H4 (cell line): ENCODE measurements at places on chromosomes 13 and 19.

GRCh38 chr19:7547159-7547558 lies 11.6 kb downstream of the PNPLA6 start:
- DNase-seq: no peak

DNA sequence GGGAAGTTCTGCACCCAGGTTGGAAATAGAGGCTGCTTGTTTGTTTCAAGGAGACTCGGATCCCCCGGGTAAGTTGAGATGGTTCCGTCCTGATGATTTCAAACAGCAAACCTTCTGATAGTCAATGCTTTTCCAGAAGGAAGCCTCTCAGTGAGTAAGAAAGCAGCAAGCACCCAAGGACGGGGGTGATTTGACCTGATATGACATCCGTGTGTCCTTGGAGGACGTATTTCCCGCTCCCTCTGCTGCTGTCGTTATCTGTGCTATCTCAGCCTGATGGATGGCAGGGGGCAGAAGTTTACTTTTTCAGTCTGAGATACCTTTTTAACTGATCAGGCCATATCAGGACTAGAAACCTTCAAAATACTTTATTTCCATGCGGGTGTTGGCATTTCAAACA lies 5.7 kb upstream of the GGACT start:
- no peak for DNase-seq

GRCh38 chr19:1147934-1148549 lies 26.0 kb downstream of the SBNO2 start:
- DNase-seq: no peak

GRCh38 chr13:32036126-32036695 lies 4.6 kb downstream of the FRY start:
- no peak for DNase-seq

- no peak for DNase-seq
Observed at GRCh38 chr19:4456476-4456842, 1.1 kb downstream of the UBXN6 start.

DNA sequence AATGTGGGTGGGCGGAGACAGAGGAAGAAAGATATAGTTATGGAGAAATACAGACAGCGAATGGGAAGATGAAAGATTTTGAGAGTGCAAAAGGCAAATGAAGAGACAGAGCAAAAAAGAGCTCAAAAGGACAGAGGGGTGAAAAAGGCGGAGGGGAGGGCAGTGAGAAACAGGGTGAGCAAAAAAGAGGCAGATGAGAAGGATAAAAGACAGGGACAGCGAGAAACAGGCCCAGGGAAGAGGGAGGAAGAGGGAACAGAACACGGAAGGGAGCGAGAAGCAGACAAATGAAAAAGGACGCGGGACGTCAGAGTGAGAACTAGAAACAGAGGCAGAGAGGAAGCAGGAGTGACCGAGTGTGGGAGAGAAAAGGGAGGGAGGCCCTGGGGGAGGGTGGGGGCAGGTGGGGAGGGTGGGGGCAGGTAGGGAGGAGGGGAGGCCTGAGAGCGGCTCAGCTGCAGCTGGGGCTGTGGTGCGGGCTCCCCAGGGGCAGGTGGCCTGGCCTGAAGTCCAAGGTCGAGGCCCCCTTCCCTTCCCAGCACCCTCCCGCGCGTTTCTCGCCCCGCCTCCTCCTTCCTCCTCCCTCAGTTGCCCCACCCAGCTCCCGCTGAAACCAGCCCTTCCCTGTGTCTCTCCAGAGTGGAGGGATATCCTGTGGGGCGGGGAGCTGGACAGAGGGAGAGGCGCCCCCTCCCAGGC lies 2.9 kb downstream of the KLK1 start:
- DNase-seq: no peak

GRCh38 chr13:62130062-62130970 lies 714.7 kb upstream of the PCDH20 start:
- DNase-seq: no peak

- DNase-seq: no peak
Observed at GRCh38 chr13:98080280-98080679, 62.6 kb upstream of the FARP1 start.

DNA sequence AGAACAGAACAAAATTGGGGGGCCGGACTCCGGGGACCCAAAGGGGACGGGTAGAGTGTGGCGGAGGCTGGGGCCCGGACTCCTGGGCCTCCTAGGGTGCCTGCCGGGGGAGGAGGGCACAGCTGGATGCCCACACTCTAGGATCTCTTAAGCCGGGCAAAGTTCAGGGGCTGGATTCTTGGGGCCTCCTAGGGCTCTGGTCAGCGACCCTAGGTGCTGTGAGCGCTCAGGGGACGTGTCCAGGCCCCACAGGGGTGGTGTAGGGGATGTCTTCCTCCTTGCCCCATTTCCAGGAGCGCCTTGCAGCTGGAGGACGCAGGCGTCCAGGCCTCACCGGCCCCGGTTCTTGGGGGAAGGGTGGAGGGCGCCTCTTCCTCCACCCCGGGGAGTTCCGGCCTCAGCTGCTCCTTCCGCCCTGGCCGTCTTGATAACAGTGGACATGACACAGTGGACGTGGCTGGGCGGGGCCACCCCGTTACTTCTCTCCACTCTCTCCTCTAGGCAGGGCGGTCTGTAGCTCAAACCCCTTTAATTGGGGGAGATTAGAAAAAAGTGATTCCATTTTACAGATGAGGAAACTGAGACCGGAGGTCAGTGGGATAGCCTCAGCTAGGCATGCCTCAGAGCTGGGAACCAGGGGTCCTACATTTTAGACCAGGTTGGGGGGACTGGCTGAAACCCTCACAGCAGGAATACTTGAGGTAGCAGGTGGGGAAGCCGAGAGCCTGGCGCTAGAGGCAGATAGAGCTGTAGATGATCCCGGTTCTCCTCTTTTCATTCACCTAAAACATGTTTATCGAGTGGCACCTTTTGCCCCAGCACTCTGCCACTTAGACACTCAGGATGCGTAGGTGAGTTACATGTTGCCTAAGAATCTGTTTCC lies 705 bp downstream of the STXBP2 start:
- no peak for DNase-seq

- no peak for DNase-seq
Observed at GRCh38 chr19:29003641-29004409, 209.1 kb downstream of the UQCRFS1 start.

GRCh38 chr13:65275838-65276630 lies 1954.1 kb downstream of the PCDH9 start:
- DNase-seq: no peak

- DNase-seq: no peak
Observed at GRCh38 chr13:46342538-46342937, 44.5 kb downstream of the RUBCNL start.

GRCh38 chr13:75418997-75419396 lies 63.0 kb downstream of the TBC1D4 start:
- DNase-seq: no peak

DNA sequence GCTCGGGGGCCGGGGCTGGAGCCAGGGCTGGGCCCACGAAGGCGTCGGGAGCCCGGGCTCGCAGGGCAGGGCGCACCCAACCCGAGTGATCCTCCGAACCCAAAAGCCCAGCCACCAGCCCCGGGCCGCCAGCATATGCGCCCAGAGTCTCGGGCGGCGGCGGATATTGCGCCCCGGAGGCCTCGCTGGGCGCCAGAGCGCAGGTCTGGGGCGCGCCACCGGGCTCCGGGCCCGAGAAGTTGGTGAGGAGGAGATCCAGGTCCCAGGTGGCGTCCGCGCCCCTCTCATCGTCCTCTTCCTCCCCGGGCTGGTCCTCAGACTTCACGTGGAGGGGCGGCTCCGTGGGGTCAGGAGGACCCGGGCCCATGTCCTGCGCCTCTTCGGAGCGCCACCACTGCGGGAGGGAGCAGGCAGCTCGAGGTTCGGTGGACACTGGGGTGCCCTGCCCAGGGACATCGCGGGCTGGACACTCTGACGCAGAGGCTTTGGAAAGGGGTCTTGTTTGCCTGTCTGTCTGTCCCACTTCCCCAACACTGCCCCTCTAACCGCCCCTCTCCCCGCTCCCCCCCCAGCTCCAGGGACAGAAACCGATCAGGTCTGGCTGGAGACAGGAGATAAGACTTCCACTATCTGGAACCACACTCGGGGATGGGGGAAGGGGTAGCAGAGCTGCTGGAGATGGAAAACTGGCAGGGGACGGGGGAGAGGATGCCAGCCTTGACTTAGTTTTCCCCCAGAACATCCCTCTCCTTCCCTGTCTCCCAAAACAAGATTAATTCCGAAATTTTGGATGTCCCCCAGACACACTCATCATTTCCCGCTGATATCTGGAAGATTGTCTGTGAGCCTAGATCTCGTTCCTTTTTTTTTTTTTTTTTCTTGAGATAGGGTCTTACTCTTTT lies 1.0 kb downstream of the KLF1 start:
- no peak for DNase-seq

GRCh38 chr13:29907670-29908069 lies 57.3 kb upstream of the UBL3 start:
- no peak for DNase-seq

DNA sequence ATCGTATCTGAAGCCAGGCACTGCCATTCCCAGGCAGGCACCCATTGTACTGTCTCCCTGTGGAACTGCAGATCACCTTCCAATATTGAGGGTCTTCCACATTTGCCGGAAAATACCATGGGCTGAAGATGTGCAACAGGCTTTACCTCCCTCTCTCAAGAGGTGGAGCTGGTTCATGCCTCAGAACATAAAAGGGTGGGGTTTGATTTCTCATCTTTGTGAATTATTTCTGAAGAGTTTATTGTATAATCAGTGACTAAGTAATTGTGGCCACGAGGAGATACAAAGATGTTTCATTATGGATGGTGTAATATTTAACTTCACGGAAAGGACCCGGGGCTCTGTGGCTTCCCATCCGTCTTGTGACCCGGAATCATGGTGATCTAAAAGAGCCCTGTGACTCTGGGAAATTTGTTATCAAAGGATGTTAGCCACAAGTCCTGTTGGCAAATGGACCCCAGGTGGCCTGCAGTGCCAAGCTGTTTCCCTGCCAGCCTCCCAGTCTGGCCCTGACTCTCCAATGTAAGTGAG lies 230.5 kb downstream of the LACC1 start:
- no peak for DNase-seq

GRCh38 chr13:93814658-93815057 lies 588.1 kb downstream of the GPC6 start:
- no peak for DNase-seq

GRCh38 chr13:59415498-59415897 lies 748.2 kb downstream of the DIAPH3 start:
- DNase-seq: no peak

- no peak for DNase-seq
Observed at GRCh38 chr13:95620825-95621498, 23.5 kb downstream of the DZIP1 start.

DNA sequence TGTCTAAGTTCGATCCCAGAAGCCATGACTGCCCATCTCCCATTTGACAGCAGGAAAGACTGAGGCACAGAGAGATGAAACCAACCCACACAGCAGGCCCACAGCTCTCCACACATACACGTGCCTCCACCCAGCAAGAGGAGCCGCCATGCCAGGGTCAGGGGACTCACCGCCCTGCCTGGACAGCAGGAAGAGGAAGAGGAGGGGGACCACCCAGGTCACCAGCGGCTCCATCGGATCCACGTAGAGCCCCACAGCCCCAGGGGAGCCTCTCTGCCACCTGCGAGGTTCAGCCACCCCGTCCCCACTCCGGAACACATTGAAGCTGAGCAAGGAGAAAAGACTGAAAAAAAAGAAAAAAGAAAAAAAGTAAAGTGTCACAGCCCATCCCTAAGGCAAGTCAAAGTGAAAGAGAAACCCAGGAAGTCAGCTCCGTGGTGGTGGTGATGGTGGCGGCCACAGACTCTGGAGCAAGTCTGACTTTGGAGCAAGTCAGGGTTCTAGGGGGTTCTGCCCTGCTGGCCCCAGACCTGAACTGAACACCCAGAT lies at the start of gene IL12RB1:
TSS of gene IL12RB1 (minus strand) at position 345 of the 549 bp plus-strand sequence. CDS start at position 234, 111 bp downstream.
- DNase-seq: no peak

- no peak for DNase-seq
Observed at GRCh38 chr19:6686628-6686975, 16.6 kb upstream of the TNFSF14 start.

DNA sequence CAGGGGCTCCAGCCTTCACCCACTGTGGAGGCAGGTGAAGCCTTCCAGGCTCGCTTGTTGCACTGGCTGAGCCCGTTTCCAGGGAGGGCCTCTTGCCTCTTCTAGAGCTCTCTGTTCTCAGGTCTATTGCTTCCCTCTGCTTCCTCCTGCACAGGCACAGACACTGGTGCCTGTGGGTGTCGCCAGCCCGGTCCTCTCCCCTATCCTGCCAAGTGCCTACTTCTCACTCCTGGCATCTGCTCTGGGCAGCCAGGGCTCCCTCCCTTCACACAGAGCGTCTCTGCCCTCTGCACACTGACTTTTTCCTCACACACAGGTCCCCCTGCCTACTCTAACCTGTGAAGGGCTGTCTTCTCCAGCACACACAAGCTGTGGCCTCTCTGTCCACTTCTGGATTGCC lies 60.3 kb downstream of the SLC7A9 start:
- DNase-seq: no peak
